ENCODE measurements at places on chromosomes 3 and 15. TPM values are rescaled to one million over a fixed set of nuclear protein-coding genes. Genes with fewer than 3 reads are reported as not detected.

Gene UTS2B
- polyA plus RNA-seq = 0.96 TPM

Gene GHSR
- not detected for polyA plus RNA-seq

Gene PLA2G4F
- polyA plus RNA-seq = 29.6 TPM

Gene SLC24A5
- polyA plus RNA-seq = 1.3 TPM

Gene ROPN1
- 0.37 TPM for polyA plus RNA-seq

Gene PLIN1
- polyA plus RNA-seq = 1.5 TPM
